Upper lobe of left lung (tissue), 6 donors: ENCODE measurements at places on chromosomes 2 and 18. TPM values are rescaled to one million over a fixed set of nuclear protein-coding genes. Genes with fewer than 3 reads are reported as not detected.

MERTK gene
- total RNA-seq, result 21.8 TPM

IHH gene
- 4.4 TPM for total RNA-seq

DNA sequence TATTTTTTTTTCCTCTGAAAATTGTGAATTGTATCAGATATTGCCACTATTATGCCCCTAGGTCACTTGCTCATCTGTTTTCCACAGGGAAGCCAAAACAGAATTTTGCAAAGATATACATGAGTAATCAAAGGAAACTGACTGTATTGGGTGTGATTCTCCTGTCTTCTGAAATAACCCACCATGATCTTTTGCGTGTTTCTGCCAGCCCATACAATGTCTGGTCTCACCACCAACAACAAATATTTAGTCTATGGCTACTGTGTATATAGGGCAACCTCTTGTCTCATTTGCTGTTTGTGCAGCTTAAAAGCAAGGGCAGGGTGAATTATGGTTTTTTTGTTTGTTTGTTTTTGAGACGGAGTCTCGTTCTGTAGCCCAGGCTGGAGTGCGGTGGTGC lies 26.5 kb downstream of the EPAS1 start:
- no peak for DNase-seq

DNA sequence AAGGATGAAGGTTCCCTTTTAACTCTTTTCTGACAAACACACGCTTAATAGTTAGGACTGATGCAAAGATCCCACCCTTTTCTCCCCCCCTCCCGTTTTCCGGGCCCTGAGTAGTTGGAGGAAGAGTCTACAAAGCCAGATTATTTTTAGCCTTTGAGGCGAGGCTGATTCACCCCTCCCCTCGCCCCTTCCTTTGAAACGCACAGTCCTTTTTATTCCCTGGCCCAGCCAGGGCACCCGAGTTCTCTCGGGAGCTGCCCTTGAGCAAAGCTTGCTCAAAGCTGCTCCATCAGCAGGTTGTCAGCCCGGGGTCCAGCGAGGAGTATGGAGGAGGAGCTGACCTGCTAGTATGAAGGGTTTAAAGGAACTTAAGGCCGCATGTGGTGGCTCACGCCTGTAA lies 47.1 kb upstream of the SPRED2 start:
- no peak for DNase-seq

GRCh38 chr2:109222825-109223471 lies 93.9 kb downstream of the SH3RF3 start:
- no peak for DNase-seq
